Bronchial epithelial cell (primary cell): ENCODE measurements at places on chromosomes 6 and 20.
A peak's percentile ranks its signal among the peaks of the same experiment; 100 is the strongest.

DNA sequence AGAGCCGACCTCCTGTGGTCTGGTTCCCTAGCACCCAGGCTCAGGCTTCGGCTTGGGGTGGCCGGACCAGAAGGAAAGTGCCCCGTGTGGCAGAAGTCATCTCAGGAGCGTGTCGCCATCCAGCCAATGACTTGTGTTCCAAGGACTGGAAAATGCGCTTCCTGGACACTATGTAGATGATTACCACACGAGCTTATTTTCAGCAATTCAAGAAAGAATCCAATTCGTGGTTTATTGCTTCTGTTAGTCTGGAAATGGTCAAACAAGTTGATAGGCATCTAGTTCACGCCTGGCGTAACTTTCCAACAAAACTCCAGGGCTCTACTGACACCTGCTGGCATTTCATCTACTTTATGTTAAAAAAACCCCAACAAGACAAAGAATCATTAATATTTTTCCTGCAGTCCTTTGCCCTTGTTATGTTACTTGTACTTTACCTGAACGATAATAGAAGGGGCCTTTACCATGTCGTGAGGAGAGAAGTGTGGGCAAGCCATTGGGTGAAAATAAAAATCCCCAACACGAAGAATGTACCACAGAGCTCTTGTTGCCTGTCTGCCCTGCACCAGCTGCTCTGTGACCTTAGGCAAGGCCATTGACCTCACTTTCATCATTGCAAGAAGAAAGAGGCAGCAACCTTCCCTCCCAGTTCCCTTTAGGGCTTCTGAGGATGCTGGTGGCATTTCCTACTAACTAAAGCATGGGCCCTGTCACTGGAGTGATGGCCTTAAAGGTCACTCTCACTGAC lies 154.7 kb upstream of the LAMP5 start:
- peak; percentile 56 for DNase-seq

DNA sequence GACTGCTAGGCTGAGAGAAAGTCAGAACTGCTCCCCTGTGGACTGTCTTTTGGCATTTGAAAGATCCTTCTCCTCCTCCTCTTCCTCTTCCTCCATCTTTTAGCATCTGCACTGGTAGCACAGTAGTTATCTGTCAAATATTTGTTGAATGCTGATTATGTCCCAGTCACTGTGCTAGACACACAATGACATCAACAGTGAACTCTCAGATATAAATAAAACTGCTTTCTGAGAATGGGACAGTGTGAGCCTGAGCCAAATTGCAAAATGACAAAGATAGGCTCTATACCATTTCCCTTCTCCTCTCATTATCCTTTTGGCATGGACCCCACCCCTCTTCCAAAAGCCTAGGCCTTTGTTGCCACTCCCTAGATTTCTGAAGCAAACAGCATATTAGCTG lies 27.9 kb upstream of the LRRC1 start:
- DNase-seq, result no peak

- peak; percentile 98 for DNase-seq
Measured at GRCh38 chr6:80438772-80439171, 332.3 kb downstream of the BCKDHB start.

- DNase-seq, result peak; percentile 40
Measured at GRCh38 chr20:41078329-41078728, 49.7 kb downstream of the TOP1 start.

DNA sequence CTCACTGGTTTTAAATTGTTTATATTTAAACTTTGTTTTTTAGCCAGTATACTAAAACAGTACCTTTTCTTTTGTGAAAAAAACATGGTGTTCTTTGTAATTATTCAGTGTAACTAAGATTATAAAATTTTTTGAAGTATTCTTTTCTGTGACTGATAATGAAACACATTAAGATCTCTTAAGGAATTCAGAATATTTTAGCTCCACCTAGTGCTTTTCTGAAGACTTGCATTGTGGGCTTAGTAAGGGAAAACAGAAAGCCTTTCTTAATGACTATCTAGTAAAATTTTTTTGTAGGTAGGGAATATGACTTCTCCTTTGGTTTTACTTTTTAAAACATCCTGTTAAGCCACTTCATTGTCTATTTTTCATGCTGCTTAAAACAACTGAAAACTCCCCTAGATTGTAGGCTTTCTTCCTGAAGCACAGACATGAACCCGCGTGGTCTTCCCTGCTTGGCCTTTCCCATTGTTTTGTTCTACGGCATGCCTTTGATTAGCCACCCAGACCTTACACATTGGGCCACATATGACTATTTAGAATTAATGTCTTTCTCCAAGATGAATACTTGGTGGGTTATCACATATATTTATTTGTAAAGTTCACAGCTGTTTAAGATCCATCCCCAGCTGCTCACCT lies 72.1 kb downstream of the AFDN start:
- peak; percentile 48 for DNase-seq

- peak; percentile 92 for DNase-seq
Measured at GRCh38 chr6:140921366-140922226, 1211.1 kb upstream of the GJE1 start.

GRCh38 chr6:141580131-141580530 lies 552.6 kb upstream of the GJE1 start:
- DNase-seq, result no peak

DNA sequence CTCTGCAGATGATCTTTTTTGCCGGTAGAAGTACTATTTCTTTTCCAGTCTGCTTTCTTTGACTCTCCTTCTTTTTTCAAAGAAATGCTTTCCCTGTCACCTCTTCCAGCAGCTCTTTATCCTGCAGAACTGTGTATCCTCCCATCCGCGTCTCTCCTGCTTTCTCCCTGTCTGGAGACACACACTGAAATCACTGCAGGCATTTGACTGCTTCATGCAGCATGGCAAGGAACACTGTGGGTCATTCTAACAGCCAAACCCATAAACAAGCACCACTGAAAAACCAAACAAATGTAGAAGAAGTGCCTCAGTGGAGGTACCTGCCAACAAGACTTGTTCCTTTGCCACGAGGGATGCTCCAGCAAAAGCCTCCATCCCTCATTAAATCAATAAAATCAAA lies 403.7 kb upstream of the CITED2 start:
- no peak for DNase-seq

GRCh38 chr6:150925976-150926375 lies 60.5 kb downstream of the MTHFD1L start:
- DNase-seq, result no peak

DNA sequence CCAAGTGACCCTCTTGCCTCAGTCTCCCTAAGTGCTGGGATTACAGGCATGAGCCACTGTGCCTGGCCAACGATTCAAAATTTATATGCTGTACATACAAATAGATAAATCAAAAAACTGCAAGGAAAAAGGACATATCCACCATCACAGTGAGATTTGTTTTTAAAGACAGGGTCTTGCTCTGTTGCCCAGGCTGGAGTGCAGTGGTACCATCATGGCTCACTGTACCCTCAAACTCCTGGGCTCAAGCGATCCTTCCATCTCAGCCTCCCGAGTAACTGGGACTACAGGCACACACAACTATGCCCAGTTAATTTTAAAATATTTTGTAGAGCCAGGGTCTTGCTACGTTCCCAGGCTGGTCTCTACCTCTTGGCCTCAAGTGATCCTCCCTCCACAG lies 61.5 kb downstream of the MAP3K7 start:
- no peak for DNase-seq

DNA sequence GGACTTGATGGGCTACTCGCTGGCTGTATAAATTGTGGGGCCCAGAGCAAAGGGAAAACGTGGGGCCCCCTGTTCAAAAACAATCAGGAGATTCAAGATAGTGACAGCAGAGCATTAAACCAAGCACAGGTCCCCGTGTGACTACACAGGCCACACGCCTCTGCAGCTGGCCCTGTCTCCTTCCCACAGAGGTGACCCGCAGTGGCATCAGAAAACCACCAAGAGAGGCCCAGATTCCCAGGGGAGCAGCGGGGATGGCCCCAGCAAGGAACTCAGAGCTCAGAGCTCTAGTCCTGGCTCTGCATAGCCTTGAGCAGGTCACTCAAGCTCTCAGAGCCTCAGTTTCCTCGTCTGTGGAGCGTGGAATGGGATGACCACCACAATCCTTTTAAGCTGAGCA lies 57.6 kb downstream of the CPNE5 start:
- no peak for DNase-seq
